ENCODE measurements at places on chromosomes 4 and X.

DNA sequence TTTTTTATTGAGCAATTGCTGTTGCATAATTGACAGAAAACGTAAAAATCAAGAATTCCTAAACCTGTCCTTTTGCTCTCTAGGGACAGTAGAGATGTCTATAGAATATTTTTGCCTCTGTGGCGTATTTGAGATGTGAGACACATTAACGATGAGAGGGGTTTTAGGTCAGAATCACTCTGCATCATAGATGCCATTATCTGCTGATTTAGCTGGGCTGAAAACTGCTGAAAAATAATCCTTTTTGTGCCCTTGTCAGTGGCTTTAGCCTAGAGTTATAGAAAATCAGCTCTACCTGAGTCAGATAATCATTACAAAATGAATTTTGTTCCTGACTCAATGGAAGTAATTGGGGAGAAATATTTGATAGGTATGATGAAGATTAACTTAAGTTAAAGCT lies 767.8 kb upstream of the TENM3 start:
- DNase-seq = no peak

DNA sequence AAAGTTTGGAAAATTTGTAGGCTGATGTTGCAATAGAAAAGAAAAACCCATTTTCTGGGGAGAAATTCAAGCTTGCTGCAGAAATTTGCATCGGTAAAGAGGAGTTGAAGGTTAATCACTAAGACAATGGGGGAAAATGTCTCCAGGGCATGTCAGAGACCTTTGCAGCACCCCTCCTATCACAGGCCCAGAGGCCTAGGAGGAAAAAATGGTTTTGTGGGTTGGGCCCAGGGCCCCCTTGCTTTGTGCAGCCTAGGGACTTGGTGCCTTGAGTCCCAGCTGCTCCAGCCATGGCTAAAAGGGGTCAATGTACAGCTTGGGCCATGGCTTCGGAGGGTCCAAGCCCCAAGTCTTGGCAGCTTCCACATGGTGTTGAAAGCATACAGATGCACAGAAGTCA lies 17.8 kb downstream of the TMSB15A start:
- no peak for DNase-seq

GRCh38 chrX:124719060-124719459 lies 372.7 kb downstream of the SH2D1A start:
- DNase-seq = no peak

DNA sequence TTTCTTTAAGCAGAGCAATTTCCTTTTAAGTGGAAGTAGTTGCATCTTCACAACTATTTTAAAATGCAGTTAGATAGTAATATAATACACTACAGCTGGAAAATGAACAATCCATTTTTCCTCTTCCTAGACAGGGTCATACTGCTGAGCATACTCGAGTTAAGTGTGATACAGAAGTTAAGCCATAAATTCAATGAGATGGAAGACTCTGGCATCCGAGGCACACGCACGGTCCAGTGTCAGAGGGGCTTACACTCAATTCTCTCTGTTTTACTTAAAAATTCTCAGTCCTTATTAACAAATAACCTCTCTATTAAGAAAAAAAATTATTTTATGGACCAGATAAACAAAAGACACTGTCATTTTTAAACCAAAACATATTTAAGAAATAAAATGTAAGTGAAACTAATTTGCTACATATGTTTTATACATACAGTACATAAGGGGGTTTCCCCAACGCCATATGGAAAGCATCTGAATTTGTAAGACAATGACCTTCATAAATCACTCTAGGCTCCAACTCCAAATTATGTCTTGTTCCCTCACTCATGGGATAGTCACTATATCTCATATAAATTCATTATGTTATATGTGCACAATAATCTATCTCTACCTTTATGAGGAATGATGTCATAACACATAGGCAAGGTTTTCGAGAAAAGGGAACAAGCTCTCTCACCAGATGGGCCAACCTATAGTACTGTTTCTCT lies 315.3 kb downstream of the PAPSS1 start:
- no peak for DNase-seq

DNA sequence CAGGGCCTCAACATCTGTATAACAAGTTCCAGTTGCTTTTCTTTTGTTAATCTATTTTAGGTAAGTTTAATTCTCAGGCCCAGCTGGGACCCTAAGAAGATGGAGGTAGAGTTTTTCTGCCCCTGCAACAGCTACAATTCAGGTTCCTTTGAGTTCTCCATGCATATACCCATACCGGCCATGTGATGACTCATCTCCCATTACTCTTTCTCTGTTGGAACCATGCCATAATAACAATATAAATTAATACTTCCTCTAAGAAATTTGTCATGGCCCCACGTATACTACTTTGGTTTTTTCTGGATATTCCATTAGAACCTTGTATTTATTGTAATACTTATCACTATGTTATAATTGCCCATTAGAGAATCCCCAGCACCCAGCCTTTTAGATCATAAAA lies 1.3 kb upstream of the INTU start:
- peak; percentile 0 for DNase-seq

DNA sequence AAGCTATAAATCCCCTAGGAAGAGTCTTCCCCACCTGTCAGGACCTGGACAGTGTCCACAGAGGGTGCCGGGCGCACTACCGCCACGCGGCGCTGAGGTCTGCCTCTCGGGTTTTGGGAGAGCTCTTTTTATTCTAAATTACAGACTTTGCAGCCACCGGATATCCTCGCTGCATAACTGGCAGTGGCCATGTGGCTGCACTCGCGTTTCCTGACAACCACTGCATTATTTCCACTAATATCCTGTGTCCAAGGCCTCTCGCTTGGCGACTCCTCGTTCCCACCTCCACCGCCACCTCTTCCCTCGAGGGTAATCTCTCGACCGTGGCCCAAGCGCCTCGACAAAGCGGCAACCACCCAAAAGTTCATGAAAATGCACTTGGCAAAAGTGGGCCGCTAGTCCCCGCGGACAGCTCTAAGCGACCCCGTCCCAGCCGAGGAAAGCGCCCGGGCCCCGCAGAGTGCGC lies 512 bp upstream of the TMEM131L start:
- no peak for DNase-seq

DNA sequence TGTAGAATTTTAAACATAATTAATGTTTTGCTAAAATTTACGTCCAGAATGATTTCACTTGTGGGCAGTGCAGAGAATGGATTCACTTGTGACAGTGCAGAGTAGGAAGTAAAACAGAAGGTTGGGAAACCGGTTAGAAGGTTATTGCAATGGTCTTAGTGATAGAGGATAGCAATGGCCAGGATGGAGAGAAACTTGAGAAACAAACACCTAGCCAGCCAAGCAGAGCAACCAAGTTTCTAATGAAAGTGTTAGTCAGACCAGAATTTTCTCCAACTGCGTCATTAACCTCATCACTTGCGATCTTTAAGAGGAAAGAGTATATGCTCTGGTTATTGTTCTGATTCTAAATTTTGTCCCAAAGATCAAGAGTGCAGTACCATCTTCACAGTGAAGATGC lies 50.0 kb upstream of the TBC1D9 start:
- no peak for DNase-seq

DNA sequence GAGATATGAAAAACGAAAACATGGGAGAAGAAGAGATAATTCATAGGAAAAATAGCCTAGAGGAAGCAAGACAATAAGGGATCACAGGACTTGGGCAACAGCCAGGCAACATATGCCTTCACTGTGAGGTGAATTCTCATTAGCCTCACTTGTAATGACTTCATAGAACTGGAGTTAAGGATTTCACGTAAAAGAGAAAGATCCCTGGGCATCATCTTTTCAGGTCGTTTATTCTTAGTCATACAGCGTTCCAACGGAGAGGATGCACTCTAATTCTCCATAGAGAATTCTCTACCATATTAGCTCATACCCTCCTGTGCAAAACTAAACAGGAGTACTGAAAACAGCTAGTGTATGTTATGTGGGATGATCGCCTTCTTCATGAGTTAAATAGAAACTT lies 1.4 kb downstream of the PRKG2 start:
- DNase-seq = no peak

DNA sequence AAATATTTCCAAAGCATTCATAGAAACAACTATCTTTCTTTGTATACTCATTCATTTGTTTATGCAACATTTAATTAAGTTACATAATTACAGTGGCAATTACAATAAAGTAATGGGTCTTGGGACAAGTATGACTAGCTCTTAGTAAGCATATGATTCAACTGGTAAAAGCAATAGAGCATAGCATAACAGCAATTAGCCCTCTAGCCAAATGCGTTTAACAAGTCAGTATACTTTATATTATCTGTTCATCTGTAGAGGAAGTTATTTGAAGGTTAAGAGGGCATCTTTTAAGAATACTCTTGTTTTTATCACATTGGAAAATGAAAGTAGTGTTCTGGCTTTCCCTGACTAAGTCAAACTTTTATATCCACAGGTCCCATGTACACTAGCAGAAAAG lies 198.1 kb upstream of the UGT8 start:
- no peak for DNase-seq
